ENCODE measurements at places on chromosomes 12 and 14.

GRCh38 chr12:3216726-3217682 is 139.8 kb downstream of the TSPAN9 start:
- DNase-seq, result no peak

DNA sequence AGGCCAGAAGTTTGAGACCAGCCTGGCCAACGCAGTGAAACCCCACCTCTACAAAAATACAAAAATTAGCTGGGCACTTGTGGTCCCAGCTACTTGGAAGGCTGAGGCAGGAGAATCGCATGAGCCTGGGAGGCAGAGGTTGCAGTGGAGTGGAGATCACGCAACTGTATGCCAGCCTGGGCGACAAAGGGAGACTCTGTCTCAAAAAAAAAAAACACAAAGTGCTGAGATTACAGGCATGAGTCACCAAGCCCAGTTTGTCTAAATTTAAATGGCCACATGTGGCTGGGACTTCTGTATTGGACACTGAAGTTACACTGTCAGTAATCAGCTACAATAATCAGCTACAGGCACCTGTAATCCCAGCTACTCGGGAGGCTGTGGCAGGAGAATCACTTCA is 100.9 kb upstream of the AEBP2 start:
- no peak for DNase-seq

DNA sequence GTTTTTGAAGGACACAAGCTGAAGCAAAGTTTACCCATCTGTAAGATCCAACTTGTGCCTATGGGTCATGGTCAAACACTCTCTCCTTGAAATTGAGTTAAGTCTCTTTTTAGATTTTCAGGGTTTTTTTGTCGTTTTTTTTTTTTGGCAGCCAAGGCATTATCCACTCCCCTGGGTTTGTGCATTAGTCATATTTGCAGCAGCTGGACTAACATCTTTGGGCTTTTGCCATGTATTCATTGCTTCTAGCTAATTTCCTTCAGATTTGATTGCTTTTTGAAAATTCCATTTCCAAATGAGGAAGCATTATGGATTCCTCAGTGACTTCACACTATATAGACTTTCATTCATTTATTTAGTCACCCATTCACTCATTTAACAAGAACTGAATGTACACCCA is 80.3 kb upstream of the SRRM4 start:
- no peak for DNase-seq

DNA sequence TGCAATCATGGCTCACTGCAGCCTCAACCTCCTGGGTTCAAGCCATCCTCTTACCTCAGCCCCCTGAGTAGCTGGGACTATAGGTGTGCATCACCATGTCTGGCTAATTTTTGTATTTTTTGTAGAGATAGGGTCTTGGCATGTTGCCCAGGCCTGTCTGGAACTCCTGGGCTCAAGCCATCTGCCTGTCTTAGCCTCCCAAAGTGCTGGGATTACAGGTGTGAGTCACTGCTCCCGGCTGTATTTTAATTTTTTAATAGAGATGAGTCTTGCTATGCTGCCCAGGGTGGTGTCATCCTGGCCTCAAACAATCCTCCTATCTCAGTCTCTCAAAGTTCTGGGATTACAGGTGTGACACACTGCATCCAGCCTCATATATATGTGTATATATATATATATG is 31.7 kb upstream of the GPRC5A start:
- DNase-seq, result no peak

DNA sequence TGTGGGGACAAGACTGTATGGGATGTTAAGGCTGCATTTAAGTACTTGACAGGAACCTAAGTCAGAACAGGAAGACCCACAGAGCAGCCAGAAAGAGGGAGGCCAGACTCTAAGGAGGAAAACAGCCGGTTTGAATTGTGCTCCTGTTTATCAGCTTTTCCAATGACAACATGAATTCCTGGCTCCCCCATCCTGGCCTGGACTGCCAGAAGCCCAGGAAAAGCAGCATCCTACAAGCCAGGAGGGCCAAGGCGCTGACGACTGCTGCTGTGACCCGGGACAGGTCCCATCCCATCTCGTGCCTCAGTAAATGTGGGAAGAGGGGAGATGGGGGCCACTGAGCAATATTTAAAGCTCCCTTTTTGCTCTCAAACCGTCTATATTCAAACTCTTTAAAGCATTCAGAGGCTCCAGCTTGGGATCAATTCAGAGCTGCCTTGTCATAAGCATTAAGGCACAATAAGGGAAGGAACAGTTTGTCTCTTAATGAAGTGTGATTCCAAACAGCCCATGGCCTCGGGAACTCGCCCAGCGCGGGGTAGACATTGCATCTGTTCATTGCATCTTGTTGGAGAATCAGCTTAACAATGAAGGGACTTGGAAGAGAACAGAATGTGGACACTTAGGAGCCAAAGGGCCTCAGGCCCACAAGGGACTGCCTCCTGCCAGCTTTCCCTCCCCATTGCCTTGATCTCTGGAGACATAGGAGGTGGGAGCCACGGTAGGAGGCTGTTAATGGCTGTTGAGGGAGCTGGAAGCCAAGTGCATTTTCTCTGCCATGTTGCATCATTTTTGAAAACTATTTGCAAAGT is 49.6 kb downstream of the CMKLR1 start:
- DNase-seq, result peak; percentile 35

DNA sequence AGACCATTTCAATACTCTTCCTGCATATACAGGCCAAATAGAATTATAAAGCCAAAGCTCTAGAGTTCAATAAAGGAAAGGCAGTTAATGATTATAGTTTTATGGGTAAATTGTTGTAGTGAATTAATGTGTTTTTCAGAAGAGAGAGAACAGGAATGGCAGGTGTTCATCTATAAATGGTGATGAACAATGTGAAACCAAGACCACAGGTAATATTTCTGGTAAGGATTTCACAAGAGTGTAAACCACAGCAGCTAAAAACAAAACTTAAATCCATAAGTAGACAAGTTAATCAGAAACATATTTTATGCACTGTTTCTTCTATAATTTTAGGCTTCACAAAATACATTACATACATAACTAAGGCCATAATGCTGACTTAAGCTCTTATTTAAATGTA is 204.4 kb downstream of the SYT1 start:
- DNase-seq, result no peak

GRCh38 chr14:74517731-74518130 is 24.2 kb downstream of the ISCA2 start:
- no peak for DNase-seq

DNA sequence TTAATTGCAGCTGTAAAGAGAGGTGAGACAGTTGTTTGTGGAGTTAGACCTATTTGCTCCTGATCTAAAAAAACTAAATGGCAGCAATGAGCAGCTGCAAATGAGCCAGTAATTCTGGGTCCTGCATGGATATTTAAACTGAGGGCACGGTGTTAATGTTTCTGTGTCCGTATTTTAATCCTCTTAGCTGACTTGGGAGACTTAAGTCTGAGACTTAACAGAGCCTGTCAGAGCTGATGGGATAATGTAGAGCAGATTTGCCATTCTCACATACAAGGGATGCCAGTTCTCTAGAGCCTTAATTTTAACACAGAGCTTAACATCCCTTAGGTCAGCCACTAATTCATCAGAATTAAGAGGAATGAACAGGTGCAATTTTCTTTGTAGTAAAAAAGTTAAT is 178.6 kb upstream of the PDE3A start:
- DNase-seq, result no peak

DNA sequence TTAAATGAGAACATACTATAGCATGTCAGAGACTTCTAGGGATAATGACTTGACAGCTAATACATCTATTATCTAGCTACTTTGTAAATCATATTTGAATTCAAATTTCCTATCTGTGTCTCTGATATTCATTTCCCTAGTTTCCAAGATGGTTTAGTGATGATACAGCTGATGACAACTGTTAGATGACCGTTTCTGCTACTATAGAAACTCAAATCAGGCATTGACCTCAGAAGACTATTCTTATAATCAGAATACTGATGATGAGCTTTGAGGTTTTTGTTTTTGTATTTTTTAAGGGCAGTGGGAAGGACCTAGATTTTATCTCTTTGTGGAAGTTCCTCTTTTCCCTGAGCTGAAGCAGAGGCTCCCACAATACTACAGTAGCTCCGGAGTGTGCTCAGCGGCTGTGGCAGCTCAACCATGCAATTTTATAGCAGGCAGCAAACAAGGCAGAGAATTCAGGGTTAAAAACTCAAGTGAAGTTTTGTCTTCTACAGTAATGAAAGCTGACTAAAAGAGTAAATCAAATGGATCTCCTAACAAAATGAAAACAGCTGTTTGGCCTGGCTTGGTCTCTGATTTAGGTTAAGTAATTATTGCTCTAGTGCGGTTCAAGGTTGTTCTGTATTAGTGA is 145.1 kb downstream of the SLC25A21 start:
- no peak for DNase-seq

- no peak for DNase-seq
These were observed 107.1 kb downstream of the DACT1 start for GRCh38 chr14:58744801-58745394.

DNA sequence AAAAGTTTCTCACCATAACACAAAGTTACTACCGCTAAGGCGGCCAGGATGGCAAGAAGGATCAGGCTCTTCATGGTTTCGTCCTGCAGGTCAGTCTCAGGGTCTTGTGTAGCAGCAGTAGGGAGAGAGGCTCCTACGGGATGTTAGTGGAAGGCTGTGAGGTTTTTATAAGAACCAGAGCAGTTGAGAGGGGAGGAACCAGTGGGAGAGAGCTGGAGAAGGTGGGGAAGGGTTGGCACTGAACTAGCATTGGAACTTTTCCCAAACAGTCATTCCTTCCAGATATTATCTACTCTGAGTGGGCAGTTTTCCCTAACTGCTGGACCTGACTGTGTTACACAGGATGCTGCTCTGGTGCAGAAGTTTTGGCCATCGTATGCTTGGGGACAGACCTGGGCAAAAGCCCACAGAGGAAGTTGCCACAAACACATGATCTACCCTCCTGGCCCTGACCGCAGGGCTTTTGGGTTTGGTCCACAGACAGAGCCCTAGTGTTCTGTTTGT is at the start of gene MGP:
Gene MGP, minus strand, starts transcription at position 137 of the 504 bp plus-strand sequence. Its CDS starts 63 bp downstream, at position 74.
- peak; percentile 11 for DNase-seq

GRCh38 chr12:50201987-50202521 is 34.9 kb upstream of the CERS5 start:
- DNase-seq, result no peak

DNA sequence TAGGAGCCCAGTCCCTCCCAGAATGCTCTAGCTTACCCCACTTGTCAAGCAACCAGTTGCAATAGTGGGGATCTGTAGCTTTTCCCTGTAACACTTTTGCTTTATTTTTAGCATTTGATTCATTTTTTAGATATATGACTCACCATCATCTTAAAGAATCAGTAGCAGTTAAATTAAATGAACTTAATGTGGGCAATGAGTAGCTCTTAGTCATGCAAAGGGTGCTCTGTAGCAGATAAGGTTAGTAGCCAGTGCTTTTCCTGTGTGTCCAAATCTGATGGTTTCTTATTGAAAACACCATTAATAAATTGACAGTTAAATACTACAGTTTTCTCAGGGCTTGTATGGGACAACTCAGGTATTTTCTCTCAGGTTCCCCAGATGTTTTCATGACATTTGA is 311.8 kb downstream of the RERGL start:
- no peak for DNase-seq

DNA sequence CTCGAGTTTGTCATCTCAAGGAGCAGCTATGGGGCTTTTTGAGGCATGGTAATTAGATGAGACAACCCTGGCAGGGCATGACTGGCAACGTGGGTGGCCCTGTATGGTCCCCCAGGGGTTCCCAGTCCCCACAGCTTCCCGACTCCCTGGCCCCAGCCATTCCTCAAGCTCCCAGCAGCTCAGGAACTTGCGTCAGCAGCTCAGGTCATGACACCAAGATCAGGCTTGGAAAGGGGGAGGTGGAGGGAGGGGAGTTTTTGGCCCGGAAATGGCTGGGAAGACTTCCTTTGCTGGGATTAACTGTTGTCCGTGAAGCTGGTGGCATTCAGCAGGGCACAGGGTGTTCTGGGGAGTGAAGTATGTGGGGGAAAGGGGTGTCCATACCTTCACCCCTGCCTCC is 10.4 kb upstream of the NRIP2 start:
- DNase-seq, result no peak

DNA sequence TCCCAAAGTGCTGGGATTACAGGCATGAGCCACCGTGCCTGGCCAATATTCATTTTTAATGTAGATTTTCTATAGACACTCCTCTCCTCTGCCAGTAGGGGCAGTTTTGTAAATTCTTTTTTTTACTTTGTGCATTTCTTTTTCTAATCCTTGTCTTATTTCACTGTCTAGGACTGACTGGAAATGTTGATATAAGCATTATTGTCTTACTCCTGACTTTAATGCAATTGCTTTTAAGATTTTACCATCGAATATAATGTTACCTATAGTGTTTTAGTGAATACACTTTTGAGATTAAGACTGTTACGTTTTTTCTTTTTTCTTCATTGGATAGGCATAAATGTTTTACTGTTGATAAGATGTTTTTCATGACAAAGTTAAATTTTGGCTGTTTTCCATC is 35.4 kb upstream of the EMP1 start:
- no peak for DNase-seq

- peak; percentile 38 for DNase-seq
These were observed 124.5 kb downstream of the GPR65 start for GRCh38 chr14:88129306-88130056.

GRCh38 chr12:10562306-10562933 is 51.0 kb downstream of the MAGOHB start:
- DNase-seq, result peak; percentile 61

- DNase-seq, result no peak
These were observed 163.9 kb downstream of the TBX5 start for GRCh38 chr12:114241973-114242434.

- no peak for DNase-seq
These were observed 13.9 kb downstream of the GALNT6 start for GRCh38 chr12:51377099-51377984.

DNA sequence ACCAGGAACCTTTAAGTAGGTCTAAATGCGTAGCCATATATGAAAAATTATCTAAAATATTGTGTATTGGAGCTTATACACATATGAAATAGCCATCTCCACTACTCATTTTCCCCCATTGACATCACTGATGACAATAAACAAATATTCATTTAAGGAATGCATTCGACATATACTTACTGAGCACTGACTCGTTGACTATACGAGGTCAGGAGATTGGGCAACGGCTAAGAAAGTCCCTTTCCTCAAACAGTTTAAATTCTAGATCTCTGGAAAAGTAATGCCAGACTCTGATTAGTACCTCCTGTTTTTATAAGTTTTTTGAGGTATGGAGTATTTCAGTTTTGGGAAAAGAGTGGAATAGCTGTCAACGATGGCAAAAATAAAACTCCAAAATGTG is 139.4 kb upstream of the DIO2 start:
- DNase-seq, result no peak
